Activated naive CD4-positive, alpha-beta T cell treated with anti-CD3 and anti-CD28 coated beads, Interleukin-2, amount 50 U/mL, for 16 hours (primary cell): ENCODE measurements at places on chromosomes 11 and 22.

- DNase-seq, result no peak
These were observed 102.4 kb downstream of the PRMT3 start for GRCh38 chr11:20489948-20490347.

DNA sequence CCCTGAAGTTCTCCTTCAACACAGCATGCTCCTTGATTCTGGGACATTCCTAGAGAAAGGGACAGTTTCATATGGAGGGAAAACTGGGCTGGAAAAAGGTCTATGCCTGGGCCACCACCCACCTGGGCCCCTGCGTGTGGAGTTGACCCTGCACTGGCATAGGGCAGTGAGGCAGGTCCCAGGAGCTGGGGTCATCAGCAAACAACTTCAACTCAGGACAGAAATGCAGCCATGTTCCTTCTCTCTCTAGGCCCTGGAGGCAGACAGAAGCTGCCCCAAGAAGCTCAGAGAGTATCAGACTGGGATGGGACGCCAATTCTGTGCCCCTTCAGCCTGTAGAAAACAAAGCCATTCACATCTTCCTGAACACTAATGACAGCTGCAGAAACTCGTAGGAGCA, 34.9 kb downstream of the RTL6 start:
- DNase-seq, result no peak

DNA sequence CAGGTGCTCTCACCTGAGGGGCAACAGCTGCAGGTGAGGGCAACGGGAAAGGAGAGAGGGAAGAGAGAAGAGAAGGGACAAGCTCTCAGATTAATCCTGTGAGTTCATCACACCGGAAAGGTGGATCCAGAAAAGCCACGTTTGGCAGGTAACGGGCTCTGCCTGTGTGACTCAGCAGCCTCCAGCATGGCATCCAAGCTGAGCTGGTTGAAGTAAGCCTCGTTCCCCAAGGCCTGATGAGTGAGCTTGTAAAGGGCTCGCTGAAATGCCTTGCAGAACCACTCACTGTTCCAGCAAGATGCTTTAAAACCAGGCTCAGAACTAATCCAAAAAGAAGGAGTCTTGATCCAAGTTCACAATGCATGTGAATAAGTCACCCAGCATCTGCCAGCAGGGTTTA, 206.9 kb upstream of the TMEM45B start:
- no peak for DNase-seq

DNA sequence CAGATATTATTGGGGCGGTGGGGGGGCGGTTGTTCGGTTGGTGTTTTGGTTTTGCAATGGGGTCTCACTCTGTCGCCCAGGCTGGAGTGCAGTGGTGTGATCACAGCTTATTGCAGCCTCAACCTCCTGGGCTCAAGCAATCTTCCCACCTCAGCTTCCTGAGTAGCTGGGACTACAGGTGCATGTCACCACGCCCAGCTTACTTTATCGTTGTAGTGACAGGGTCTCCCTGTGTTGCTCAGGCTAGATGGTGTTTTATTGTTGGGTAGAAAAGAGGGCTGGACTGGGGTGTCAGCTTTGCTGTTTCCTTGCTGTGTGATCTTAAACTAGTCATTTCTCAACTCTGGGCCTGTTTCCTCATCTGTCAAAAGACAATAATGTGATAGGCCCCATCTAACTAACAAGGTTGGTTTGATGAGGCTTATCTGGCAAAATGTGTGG, 17.5 kb upstream of the MYH9 start:
- no peak for DNase-seq

DNA sequence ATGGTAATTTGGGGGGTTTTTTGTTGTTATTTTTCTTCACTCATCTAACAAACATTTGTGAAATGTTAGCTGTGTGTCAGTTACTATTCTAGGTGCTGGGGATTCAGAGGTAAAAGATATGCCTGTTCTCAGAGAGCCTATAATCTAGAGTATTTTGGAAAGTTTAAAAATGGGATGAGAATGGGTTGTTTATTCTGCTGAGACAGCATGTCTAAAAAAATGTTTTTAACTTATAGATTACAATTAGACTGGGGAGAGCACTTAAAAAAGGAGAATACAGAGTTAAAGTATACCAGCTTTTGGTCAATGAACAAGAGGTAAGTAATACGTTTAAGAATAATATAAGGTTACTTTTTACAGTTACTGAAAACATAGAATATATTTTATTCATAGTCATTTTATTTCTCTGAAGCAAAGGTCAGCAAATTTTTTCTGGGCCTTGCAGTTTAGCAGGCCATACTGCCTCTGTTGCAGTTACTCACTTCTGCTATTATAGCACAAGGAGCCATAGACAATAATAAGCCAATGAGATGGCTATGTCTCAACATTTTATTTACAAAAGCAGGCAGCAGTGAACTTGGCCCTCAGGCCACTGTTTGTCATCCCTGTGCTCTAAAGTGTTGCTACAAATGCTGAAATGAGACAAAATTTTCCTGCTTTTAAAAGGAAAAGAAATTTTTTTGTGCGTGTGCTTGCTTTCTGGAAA, 60.0 kb downstream of the DKK3 start:
- no peak for DNase-seq

- DNase-seq, result no peak
These were observed 7.2 kb downstream of the POLD4 start for GRCh38 chr11:67345920-67346819.

DNA sequence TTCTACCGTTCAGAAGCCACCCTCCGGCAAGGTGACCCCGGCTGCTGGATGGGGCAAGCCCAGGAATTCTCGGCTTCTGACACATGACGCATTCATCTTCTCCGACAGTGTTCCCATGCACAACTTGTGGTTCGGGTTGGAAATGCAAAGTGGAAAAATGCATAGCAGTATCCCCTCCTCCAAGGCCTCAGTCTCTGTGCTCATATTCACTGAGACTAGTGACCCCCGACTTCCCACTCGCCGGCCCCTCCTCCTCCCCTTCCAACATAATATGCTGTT, 70.0 kb upstream of the NTM start:
- no peak for DNase-seq

DNA sequence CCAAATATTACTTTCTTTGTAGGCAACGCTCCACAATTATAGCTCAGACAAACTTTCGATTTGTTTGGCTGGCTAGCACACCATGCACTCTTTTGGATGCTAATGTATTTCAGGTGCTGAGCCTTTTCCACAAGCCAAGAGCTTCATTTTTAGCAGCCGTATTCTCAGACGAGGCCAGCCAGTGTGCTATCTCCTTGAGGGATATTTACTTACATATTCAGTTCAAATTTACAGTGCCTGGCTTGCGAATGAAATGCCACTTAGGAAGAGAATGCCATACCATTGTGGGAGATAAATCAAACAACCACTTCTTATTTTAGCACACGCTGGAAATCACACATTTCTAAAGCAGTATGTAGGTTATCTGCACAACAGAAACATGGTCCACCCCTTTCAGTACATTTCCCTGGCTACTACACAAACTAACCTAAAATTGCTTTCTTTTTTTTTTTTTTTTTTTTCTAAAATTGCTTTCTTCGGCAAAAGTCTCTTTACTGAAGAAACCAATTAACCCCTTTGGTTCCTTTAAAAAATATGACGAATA, 236.9 kb downstream of the CADM1 start:
- no peak for DNase-seq

DNA sequence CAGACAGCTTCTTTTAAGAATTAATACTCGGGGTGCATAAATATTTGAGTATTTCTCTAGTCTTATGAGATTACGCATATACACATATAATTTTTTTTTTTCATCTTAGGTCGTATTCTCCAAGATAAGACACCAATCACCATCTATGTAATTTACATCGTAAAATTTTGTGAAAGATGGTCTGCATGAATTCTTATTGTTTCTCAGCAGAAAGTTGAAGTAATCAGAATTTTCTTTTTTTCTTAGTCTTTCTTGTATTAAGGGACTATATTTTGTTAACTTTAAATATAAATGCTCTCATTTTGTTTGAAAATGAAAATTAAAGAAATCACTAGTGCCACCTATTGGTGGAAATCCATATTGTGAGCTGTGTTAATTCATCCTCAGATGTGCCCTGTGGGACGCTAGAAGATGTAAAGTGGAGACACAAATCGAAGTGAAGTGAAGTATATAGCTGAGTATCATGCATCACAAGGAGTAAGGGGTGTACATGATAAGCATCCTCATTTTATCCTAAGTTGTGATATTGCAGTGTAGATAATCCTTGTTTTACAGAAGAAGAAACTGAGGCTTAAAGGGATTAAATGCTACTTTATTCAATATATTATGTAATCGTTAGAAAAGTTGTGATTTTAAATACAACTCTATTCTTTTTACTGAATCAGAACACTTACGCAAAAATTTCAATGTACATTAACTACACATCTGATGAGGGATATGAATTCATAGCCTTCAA, 2084.3 kb downstream of the LRRC4C start:
- no peak for DNase-seq

GRCh38 chr11:121132211-121132976, 31.4 kb downstream of the TECTA start:
- no peak for DNase-seq

- peak; percentile 89 for DNase-seq
These were observed at the start of gene SLC25A17 for GRCh38 chr22:40818747-40819598. Gene SLC25A17, minus strand, starts transcription at chr22:40819346. Its CDS starts 98 bp downstream, at chr22:40819248.

DNA sequence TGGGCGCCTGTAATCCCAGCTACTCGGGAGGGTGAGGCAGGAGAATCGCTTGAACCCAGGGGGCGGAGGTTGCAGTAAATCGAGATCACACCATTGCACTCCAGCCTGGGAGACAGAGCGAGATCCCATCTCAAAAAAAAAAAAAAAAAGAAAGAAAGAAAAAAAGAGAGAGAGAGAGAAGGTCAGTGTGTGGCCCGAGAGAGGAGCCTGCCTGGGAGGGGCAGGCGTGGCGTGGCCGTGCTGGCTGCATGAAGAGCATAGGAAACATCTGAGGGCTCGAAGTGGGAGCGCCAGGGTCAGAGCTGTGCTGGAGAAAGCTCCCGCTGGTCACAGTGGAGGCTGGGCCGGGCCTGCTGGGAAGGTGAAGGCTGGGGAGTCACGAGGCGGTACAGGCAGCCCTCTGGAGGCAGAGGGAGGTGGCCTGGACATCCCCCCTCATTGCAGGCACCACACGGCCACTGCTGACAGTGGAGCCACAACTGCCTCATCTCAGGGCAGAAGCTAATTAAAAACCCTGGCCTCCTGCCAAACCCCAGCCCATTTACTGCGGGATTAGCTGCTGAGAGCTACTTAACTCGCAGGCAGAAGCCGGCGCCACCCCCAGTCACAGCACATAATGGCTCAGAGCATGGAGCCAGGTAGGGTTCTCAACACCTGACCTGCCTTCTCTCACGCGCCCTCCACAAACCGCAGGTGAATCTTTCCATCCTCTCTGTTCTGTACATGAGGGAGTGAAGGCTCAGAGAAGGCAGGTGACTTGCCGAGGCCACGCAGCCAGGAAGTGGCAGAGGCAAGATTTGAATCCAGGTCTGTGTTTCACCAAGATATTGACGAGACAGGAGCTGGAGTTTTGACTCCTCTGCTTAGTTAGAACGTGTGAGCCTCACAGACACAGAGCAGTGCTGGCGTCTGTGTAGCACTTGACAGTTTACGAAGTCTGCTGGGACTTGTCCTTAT, 32.6 kb downstream of the NFAM1 start:
- no peak for DNase-seq

- no peak for DNase-seq
These were observed 912.1 kb upstream of the FAT3 start for GRCh38 chr11:91312541-91312940.

- no peak for DNase-seq
These were observed 117.2 kb upstream of the BMAL1 start for GRCh38 chr11:13160346-13160745.

GRCh38 chr11:47328449-47329390, 23.8 kb downstream of the MYBPC3 start:
- no peak for DNase-seq

- no peak for DNase-seq
These were observed 53.4 kb downstream of the P4HA3 start for GRCh38 chr11:74257959-74258553.

DNA sequence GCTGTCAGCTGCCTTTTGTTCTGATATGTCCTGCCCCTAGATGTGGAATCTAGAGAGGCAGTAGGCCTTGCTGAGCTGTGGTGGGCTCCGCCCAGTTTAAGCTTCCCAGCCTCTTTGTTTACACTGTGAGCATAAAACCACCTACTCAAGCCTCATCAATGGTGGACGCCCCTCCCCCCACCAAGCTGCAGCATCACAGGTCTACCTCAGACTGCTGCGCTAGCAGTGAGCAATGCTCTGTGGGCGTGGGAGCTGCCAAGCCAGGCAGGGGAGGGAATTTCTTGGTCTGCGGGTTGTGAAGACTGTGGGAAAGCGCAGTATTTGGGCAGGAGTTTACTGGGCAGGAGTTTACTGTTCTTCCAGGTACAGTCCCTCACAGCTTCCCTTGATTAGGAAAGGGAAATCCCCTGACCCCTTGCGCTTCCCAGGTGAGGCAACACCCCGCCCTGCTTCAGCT, 98.5 kb downstream of the SMCO4 start:
- DNase-seq, result no peak

DNA sequence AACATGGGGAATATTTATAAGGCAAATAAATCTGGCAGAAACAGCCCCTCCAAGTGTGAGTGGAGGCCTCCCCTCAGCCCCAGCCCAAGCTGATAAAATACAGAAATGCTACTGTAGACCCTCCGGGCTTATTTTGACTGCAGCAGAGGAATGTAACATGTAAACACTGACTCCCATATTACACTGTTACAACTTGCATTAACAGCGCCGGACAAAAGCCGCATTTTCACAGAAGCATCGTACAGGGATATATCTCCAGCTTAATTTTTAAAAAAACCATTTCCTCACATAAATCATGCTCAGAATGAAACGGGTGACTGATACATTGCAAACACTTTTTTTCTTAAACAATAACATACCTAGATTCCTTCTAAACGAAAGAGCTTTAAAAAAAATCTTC, 36.6 kb upstream of the COMT start:
- DNase-seq, result no peak

DNA sequence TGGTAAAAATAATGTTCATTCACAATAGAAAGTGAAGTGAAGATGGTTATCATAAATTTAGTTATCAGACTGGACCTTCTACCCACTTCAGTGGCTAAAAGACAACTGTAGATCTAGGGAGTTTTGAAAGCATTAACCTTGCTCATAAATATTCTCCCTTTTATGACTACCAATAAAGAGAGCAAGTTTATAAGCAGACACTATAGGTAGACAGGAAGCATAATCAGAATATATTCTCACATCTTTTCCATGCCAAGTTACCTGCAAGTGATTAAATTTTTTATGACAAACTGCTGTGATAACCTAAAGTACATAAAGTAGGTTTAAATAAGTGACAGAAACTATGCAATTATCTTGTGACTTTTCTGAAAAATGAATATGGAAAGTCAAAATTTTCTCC, 62.5 kb downstream of the LUZP2 start:
- no peak for DNase-seq

- peak; percentile 70 for DNase-seq
These were observed at the start of gene TNRC6B for GRCh38 chr22:40177738-40178416. Gene TNRC6B, plus strand, starts transcription at chr22:40177925. Its CDS starts 211 bp downstream, at chr22:40178136.
